ENCODE measurements at places on chromosomes 5 and 9. TPM values are rescaled to one million over a fixed set of nuclear protein-coding genes. Genes with fewer than 3 reads are reported as not detected.

- H3K4me1 ChIP-seq: no peaks in the 10 kb centered on the region
- no peaks in the 10 kb centered on the region for H3K36me3 ChIP-seq
- no peak overlapping the region for H3K4me3 ChIP-seq
- no peak overlapping the region for H3K27ac ChIP-seq
- no peak for DNase-seq
These were observed 405.7 kb downstream of the SEMA5A start for GRCh38 chr5:9140202-9140601.

Gene CDX1
- total RNA-seq: not detected

- no peak overlapping the region for H3K27ac ChIP-seq
- no peaks in the 10 kb centered on the region for H3K36me3 ChIP-seq
- H3K4me3 ChIP-seq: no peak overlapping the region
- H3K4me1 ChIP-seq: peaks cover 9% of the 10 kb centered on the region
These were observed 4.9 kb upstream of the UBTD2 start for GRCh38 chr5:172288465-172288864.

DNA sequence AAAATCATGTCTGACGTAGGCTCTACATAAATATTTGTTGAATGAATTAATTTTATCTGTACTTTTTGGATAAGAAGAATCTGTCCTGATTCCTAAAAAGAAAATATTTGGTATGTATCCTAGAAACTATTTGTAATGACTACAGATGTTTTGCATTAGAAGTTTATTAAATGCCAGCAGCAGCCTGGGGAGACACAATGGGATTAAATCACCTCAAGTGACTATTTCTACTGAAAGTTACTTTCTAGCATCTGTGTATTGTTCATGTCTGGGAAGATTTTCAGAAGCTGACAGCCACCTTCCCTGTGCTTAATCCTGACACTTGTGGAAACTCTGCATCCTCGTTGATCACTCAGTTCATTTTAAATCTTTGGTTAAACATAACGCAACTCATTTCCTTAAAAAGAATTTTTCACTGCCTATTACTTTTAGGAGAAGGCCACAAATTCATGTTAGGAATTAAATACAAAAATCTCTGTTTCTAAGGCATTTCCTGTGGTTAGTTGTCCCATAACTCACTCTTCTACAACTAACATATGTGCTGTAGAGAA is 209.3 kb upstream of the PPP1R2B start:
- H3K27ac ChIP-seq: no peak overlapping the region
- no peak overlapping the region for H3K4me3 ChIP-seq
- no peaks in the 10 kb centered on the region for H3K27me3 ChIP-seq
- DNase-seq: no peak

GRCh38 chr9:86965636-86966395 is 18.5 kb upstream of the GAS1 start:
- no peaks in the 10 kb centered on the region for H3K36me3 ChIP-seq
- peaks cover 9% of the 10 kb centered on the region for H3K27me3 ChIP-seq
- no peak for DNase-seq
- H3K4me1 ChIP-seq: no peaks in the 10 kb centered on the region

DNA sequence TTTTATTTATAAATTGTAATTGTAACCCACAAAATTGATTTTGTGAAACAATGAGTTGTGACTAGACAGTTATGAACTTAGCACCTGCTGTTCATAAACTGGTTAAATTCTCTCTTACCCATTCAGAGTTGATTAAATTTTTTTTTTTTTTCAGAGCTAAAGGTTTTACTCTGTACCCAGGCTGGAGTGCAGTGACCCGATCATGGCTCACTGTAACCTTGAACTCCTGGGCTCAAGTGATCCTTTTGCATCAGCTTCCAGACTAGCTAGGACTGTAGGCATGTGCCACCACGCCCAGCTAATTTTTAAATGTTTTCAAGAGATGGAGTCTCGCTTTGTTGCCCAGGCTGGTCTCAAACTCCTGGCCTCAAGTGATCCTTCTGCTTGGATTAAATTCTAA is 1.9 kb downstream of the HSD17B4 start:
- H3K4me3 ChIP-seq: no peak overlapping the region
- H3K27ac ChIP-seq: no peak overlapping the region
- peaks cover 2% of the 10 kb centered on the region for H3K36me3 ChIP-seq
- no peak for DNase-seq
- H3K27me3 ChIP-seq: peaks cover 7% of the 10 kb centered on the region
- peaks cover 5% of the 10 kb centered on the region for H3K4me1 ChIP-seq

GRCh38 chr9:137982200-137982599 is 104.6 kb downstream of the CACNA1B start:
- peaks cover 36% of the 10 kb centered on the region for H3K27me3 ChIP-seq
- H3K36me3 ChIP-seq: no peaks in the 10 kb centered on the region
- no peaks in the 10 kb centered on the region for H3K4me1 ChIP-seq
